ENCODE measurements at places on chromosomes 6 and 20.

DNA sequence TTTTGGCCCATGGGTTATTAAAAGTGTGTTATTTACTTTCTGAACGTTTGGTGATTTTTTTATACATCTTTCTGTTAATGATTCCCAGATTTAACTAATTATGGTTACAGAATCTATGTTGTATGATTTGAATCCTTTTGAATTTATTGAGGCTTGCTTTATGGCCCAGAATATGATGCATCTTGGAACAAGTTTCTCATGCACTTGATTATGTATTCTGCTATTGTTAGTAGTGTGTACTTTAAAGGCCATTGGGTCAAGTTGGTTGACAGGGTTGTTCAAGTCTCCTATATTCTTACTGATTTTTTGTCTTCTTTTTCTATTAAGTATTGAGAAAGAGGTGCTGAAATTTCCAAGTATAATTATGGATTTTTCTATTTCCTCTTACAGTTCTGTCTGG, 105.0 kb upstream of the FOXO3 start:
- no peak for DNase-seq

DNA sequence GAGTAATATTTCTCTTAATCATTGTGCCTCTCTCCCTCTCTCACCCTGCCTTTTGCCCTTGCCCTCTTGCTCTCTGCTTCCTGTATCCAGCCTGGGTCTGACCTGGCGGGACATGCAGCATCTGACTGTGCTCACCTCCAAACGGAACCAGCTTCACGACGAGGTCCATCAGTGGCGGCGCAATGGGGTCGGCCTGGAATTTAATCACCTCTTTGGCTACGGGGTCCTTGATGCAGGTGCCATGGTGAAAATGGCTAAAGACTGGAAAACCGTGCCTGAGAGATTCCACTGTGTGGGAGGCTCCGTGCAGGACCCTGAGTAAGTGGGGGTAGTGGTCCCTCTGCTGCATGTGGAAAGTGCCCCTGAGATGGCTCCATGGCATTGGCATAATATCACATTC, 65.9 kb downstream of the BFSP1 start:
- no peak for DNase-seq

- no peak for DNase-seq
These were observed 363.6 kb upstream of the POU3F2 start for GRCh38 chr6:98470821-98471220.

GRCh38 chr6:154218787-154219186, 137.8 kb downstream of the IPCEF1 start:
- DNase-seq = no peak

GRCh38 chr6:80098392-80098791, 8.1 kb upstream of the BCKDHB start:
- DNase-seq = no peak

GRCh38 chr20:3760655-3761348, 6.8 kb downstream of the ADISSP start:
- DNase-seq = no peak

- DNase-seq = no peak
These were observed 9.4 kb downstream of the PACSIN1 start for GRCh38 chr6:34475238-34475682.

DNA sequence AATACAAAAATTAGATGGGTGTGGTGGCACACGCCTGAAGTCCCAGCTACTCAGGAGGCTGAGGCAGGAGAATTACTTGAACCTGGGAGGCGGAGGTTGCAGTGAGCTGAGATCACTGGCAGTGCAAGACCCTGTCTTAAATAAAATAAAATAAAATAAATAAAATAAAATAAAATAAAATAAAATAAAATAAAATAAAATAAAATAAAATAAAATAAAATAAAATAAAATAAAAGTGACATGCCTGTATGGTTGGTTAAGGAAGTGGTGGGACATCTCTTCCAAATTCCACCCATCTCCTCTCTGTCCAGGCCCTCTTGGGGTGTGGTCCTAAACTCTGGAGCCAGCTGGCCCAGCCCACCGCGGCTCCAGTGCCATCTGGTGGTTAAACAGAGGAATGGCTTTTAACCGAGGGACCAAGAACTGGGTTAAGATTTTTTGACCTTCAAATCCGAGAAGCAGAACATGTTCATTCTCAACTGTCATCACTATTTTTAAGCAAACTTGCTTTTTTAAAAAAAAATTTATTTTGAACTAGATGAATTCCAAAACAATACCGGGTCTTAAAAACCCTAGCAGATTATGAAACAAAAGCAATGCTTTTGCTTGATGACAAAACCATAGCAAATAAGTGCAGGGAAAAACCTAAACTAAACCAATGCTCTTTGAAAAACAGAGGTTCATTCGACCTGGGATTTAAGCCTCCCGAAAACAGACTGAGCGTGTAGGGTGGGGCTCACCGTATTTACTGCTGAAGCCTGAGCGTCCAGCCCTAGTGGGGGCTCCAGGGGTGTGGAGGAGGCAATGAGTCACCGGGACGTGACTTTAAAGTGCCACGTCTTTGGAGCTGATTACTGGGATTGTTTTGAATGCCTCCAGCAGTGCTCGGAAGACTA, 68.8 kb downstream of the CDC5L start:
- DNase-seq = peak; percentile 59

- no peak for DNase-seq
These were observed 5.5 kb downstream of the GMNN start for GRCh38 chr6:24780206-24780605.

- no peak for DNase-seq
These were observed 14.7 kb downstream of the LRRC73 start for GRCh38 chr6:43495409-43495941.

GRCh38 chr20:1375515-1375914, 17.3 kb downstream of the FKBP1A start:
- DNase-seq = no peak

- no peak for DNase-seq
These were observed 393.1 kb downstream of the FRK start for GRCh38 chr6:115667478-115668026.

DNA sequence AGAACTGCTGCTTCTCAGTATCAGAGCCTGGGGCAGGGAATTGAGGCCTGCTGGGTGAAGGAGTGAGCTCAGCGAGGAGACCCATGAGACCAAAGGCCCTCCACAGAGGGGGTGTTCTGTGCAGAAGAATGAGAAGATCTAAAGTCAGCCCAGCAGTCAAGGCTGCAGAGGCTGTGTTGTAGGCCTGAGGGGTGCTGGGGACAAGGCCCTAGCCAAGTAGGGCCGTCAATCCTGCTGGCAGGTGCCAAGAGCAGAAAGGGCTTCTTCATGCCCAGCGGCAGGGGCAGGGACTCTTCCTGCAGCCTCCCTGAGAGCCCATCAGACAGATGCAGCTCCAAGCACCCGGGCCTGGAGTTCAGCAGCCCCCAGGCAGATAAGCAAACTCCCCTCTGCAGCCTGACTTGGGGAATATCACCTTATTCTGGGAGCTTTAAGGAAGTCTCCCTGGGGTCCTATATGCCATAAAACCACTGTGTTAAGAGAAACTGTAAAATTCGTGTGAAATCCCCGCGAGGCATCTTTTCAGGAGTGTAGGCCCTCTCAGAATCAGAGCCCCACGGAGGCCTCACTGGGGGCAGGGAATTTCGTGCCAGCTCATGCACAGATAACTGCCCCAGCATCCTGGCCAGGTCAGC, 9.0 kb downstream of the CCDC167 start:
- no peak for DNase-seq

DNA sequence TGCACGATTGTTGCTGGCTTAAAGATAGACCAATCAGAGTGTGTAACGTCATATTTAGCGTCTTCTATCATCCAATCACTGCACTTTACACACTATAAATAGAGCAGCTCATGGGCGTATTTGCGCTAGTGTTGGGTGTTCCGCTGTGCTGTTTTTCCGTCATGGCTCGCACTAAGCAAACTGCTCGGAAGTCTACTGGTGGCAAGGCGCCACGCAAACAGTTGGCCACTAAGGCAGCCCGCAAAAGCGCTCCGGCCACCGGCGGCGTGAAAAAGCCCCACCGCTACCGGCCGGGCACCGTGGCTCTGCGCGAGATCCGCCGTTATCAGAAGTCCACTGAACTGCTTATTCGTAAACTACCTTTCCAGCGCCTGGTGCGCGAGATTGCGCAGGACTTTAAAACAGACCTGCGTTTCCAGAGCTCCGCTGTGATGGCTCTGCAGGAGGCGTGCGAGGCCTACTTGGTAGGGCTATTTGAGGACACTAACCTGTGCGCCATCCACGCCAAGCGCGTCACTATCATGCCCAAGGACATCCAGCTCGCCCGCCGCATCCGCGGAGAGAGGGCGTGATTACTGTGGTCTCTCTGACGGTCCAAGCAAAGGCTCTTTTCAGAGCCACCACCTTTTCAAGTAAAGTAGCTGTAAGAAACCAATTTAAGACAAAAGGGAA, 57.9 kb downstream of the TRIM38 start:
- peak; percentile 84 for DNase-seq

GRCh38 chr20:30286157-30286556, 971.3 kb upstream of the DEFB115 start:
- no peak for DNase-seq

DNA sequence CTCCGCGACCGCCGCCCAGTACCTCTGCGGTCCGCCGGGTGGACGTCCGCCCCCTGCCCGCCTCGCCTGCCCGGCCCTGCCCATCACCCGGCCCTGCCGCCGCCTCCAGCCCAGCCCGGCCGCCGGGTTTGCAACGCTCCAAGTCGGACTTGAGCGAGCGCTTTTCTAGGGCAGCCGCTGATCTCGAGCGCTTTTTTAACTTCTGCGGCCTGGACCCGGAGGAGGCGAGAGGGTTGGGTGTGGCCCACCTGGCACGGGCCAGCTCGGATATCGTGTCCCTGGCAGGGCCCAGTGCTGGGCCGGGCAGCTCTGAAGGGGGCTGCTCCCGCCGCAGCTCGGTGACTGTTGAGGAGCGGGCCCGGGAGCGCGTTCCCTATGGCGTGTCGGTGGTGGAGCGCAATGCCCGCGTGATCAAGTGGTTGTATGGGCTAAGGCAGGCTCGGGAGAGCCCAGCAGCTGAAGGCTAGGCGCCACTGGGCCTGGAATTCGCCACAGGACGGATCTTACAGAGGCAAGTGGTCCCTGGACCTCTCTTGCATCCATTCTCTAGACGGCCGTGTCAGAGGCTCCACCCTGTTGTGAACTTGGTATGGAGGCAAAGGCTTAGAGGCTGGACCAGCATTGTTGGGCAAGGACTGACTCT, 11.8 kb downstream of the FAM110A start:
- peak; percentile 28 for DNase-seq

DNA sequence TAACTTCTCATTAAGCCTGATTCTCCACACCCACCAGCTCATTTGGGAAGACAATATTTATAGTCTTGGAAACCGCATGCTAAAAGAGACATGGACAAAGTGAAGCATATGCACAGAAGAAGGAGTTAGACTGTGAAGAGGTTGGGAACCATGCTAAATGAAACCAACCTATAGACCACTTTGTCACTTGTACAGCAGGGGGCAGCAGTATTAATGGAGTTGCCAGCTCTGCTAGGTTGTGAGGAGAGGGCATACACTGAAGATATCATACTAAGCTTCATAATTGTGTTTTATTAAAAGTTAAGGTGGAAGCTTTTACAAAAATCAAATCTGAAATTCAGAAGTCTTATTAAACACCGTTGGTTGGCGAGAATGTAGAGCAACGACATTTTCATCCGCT, 38.3 kb upstream of the HMGCLL1 start:
- DNase-seq = no peak

DNA sequence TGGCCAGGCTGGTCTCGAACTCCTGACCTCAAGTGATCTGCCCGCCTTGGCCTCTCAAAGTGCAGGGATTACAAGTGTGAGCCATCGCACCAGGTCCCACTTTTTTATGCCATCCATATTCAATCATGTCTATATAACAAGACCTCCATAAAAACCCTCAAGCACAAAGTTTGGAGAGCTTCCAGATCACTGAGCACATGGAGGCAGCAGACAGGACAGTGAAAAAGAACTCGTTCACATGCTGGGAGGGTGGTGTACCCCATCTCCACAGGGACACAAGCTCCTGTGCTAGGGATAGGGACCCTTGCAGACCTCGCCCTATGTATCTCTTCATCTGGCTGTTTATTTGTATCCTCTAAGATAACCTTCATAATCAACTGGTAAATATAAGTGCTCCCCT, 30.3 kb downstream of the KIF13A start:
- no peak for DNase-seq

DNA sequence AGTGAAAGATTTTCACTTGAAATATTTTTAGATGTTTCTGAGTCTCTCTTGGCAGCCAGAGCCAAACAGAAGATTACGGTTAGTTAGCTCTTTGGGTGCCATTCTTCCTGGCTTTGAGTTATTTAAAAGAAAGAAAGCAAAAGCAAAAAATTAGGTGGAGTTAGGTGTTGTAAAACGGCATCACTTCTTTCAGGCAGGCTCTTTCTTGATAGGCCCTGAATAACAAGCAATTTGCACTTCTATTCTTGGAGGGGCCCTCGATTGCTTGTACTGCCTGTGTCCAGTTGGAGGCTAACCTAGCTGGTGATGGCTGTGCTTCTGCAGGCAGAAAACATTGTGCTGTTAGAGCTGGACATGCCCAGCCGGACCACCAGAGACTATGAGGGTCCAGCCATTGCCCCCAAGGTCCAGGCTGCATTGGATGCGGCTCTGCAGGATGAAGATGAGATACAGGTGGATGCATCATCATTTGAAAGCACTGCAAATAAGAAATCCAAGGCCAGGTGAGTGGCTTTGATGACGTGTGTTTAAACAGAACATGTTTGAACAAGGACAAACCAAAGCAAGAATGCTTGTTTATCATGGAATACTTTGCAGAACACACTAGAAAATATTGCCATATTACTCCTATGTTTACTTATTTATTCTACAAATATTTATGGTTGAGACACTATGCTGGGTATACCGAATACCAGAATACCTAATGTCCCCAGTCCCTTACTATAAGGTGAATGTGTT, 28.1 kb upstream of the ASXL1 start:
- DNase-seq = no peak

- peak; percentile 27 for DNase-seq
These were observed 4.1 kb upstream of the ZKSCAN8 start for GRCh38 chr6:28137505-28137981.

- peak; percentile 50 for DNase-seq
These were observed 125.6 kb downstream of the CARMIL1 start for GRCh38 chr6:25404693-25405169.

DNA sequence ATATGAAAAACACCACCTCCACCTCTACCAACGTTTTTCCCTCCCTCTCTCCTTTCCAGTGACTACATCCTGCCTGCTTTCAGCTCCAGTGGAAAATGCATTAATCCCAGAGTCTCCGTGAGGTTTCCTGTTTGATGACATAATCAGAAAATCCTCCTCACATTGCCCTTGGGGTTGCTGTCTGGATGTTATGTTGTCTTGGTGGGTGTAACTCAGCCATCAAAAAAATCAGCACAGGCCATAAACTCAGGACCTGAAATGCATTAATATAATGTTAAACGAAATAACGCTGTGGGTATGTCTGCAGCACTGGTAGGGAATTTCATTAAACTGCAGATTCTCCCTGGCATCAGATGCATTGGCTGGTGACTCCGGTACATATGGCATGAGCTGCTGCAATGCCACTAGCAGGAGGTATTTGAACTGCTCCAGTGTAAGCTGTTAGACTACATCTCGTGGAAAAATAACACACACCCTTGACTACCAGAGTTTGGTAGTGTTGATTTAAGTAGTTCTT, 297.8 kb downstream of the PRL start:
- DNase-seq = no peak

DNA sequence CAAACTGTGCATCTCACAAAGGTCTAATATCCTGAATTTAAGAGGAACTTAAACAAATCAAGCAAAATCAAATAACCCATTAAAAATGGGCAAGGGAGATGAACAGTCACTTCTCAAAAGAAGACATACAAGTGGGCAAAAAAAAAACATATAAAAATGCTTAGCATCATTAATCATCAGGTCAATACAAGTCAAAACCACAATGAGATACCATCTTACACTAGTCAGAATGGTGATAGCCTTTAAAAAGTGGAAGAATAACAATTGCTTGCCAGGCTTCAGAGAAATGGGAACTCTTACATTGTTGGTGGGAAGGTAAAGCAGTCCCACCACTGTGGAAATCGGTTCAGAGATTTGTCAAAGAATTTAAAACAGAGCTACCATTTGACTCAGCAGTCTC, 646.7 kb upstream of the PTCHD4 start:
- no peak for DNase-seq

All from activated T-cell treated with anti-CD3 and anti-CD28 coated beads, Interleukin-2, amount 50 U/mL, for 72 hours (primary cell).